ENCODE measurements at places on chromosomes 6 and 20.

GRCh38 chr6:162262466-162263196 is 464.9 kb downstream of the PRKN start:
- DNase-seq = no peak

GRCh38 chr6:119350952-119351372 is 1.4 kb upstream of the MAN1A1 start:
- no peak for DNase-seq

DNA sequence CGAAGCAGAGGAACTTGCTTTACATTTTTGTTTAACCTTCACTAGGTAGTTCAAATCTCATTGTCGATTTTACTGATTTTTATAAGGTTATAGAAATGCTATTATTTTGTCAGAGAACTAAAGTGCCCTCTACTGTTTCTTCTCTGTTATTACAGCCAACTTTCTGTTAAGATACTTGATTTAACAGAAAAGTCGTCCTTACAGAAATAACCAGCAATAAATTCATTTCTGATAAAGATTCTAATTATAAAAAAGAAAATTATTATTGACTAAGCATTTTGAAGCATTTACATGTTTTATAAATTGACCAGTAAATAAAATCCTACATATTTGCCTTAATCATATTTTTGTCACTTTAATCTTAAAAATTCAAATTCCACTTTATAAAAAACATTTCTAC is 60.8 kb downstream of the OGFRL1 start:
- DNase-seq = no peak

DNA sequence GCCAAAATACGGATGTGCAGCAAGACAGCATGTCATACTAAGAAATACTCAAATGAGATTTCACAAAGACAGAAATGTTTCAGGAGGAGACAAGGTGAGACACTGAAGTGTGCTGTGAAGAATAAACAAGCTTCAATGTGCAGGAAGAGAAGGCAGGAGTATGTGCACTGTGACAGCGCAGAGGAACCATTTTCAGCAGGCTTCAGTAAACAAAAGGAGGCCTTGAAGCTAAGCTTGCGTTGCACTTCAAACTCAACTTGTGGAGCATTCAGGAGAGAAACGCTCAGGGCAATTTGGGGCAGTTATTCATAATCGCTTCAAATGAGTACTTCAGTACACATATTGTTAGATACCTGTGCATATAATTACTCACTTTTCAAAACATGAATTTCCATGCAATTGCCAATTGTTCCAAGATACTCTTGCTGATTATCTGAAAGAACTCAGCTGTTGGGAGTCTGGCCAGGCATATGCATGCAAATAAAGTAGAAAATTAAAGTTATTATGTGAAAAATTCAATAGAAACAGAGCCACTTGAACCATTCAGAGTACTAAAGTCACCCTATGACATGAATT is 234.2 kb upstream of the OPRM1 start:
- DNase-seq = no peak

GRCh38 chr6:26273673-26274588 is 91.1 kb upstream of the BTN3A2 start:
- no peak for DNase-seq

GRCh38 chr6:160085226-160085625 is 36.4 kb upstream of the SLC22A1 start:
- DNase-seq = no peak

GRCh38 chr6:160050022-160050421 is 71.6 kb upstream of the SLC22A1 start:
- DNase-seq = no peak

DNA sequence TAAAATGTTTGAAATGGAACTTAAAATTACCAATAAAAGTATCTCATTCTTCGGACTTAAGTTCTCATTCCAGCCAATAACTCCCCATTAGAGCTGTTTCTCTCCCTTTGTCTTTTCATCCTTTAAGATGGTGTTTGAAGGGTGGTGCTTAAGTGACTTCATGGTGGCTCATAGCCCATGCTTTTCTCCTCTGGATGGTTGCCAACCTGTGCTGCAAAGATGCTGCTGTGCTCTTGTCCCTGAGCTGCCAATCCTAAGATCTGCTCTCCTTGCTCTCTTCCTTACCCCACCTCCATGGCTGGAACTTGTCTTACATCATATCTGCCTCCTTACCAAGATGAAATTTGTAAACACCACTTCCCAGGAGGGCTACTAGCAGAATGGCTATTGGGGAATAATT is 31.6 kb upstream of the PNRC1 start:
- no peak for DNase-seq

DNA sequence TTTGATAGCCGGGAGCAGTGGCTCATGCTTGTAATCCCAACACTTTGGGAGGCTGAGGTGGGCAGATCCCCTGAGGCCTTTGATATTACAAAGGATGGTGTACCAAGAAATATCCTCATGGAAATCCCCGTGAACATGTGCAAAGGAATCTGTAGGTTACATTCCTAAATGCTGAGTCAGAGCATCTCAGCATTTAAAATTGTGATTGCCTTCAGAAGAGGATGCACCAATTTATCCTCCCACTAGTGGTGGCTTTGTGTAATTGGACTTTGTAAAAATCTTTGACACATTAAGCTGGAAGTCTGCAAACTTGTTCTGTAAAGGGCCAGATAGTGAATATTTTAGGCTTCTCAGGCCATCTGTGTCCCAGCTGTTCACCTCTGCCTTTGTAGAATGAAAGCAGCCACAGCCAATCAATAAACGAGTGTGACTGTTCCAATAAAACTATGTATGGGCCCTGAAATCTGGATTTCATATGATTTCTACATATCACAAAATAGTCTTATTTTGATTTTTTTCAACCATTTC is 11.8 kb downstream of the TMEM14B start:
- no peak for DNase-seq

- DNase-seq = peak; percentile 42
Observed at GRCh38 chr20:2751878-2752566, 48.4 kb downstream of the CPXM1 start.

DNA sequence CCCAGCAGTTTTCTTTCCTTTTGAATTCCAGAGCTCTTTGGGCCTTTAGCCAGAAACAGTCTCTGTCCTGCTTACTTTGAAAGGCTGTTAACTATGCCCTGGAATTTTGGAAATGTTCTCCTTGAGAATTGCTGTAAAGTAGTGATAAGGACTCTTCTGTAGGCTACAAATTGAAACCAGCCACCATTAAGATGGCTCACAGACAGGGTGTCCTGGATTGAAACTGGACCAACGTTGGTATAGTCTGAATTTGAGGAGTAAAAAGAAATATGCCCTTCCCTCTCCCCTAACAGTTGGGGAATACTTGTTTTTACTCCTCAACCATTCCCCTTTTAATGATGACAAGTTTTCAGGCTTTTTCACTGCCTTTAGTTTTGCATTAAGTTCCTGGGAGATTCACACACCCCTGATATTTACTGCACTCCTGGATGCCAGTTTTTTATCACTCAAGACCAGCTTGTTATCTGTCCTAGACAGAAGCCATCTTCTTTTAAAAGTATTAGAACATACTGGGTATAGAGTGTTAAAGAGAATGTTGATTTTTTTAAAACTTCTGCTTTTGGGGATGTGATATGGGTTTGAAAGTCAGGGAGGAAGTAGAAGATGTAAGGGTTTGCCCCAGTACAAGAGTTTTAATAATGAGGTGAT is 21.9 kb downstream of the TOP1 start:
- DNase-seq = no peak

DNA sequence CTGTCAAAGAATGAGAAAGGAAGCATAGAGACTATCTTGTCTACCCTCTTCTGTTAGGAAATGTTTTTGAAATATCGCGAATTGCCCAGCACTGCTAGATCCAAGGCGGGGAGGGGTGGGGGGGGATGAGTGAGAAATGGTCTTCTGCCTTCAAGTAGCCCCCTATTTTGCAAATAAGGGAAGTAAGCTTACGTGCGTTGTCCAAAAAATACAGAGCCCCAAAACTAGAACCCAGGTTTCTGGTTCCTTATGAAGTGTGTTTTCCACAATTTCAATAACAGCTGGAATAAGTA is 923 bp upstream of the ILRUN start:
- DNase-seq = no peak

DNA sequence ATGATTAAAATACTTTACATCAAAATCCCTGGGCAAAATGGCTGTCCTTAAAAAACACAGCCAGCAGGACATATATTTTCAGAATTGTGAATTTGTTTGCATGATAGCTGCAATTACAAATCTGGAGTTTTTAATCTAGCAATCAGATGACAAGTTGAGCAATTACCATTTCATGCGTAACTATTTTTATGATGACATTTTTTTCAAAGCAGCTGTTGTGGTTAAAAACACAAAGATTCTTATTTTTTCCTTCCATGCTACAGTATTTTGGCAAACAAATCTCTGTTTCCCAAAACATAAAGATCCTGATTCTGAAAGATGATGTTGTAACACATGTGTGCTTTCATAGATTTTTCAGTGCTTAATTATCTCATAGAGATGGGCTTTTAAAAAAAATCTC is 90.2 kb downstream of the PHACTR1 start:
- DNase-seq = no peak

DNA sequence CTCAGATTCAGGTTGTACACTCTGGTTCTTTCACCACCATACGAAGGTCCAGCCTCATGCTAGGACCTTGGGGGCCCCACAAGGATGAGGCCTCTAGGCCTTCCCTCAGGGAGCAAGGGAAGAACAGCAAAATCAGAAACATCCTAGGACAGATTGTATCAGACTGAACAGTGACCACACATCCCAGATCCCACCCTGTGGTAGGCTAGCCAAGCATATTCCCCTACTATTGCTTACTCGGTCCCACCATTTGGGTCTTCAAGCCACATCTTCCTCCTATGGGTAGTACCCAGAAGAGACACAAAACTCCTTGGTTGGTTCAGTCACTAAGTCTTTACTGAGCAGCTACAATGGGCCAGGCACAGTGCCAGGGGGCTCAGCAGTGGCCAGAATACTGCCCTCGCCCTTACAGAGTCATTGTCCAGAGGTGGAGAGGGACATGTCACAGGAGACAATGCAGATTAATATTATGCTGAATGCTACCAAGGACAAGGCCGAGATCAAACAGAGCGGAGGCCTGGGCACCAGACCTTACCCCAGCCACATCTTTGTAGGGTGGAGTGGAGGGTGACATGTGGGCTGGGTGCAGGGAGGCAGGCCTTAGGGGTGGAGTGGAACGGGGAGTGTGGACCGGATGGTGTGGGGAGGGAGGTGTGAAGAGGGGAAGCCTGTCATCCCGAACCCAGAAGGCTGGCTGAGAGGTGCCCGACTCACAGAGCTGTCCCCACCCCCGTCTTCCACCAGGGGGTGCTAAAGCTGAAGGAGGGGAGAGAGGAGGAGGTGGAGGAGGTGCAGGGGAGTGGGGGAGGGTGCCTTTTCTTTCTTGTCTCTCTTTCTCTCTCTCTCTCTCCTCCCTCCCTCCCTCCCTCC is 6.8 kb upstream of the MAPK13 start:
- peak; percentile 74 for DNase-seq

- DNase-seq = no peak
Observed at GRCh38 chr6:15350386-15351083, 104.7 kb downstream of the JARID2 start.

- DNase-seq = no peak
Observed at GRCh38 chr6:136439514-136440190, 110.6 kb downstream of the MAP7 start.

- no peak for DNase-seq
Observed at GRCh38 chr6:89392823-89393222, 19.2 kb downstream of the RRAGD start.

DNA sequence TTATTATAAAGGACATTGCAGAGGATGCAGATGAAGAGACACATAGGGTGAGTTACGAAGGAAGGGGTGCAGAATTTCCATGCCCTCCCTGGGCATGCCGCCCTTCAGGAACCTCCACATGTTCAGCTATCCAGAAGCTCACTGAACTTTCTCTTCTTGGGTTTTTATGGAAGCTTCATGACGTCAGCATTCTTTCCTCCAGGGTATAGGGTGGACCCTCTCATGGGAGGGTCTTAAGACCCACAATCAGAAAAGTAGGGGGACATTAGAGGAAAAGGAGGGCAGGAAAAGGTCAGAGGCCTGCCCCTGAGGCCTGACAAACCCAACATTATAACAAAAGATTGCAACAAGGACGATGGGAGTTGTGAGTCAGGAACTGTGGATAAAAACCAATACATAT is 14.6 kb upstream of the DCBLD1 start:
- DNase-seq = no peak

- no peak for DNase-seq
Observed at GRCh38 chr6:110652520-110652919, 162.7 kb downstream of the CDK19 start.

DNA sequence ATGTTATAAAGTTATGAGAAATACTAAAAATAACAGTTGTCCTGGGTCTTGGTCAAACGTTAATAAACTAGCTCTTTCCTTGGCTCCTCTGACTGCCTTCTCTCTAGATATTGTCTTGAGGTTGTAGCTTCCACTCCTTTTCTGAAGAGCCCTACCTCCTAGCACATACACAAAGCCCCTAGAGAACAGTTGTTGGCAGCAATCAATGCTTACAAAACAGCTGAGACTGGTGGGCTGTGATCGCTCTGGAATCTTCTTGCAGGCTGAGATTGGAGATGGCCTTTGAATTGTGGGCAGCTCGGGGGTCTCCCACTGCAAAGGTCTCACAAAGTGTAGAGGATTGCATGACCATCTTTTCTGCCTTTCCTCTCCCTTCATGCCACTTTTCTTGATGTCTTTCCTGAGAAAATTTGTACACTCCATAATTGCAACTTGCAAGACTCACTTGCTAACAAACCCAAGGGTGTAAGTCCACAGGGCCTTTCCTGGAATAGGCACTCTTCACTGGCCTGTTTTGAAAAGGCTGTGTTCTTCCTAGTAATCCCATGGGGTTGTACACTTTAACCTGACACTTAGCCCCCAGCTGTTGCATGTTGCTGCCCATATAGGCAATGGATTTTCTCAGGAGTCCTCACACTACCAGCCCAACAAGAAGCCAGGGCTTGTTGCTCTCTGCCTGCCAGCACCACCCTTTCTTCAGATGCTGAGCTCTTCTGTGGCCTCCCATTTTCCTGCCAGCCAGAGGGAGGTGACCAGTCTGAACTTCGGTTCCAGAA is 99.9 kb downstream of the TCP11 start:
- DNase-seq = peak; percentile 25

DNA sequence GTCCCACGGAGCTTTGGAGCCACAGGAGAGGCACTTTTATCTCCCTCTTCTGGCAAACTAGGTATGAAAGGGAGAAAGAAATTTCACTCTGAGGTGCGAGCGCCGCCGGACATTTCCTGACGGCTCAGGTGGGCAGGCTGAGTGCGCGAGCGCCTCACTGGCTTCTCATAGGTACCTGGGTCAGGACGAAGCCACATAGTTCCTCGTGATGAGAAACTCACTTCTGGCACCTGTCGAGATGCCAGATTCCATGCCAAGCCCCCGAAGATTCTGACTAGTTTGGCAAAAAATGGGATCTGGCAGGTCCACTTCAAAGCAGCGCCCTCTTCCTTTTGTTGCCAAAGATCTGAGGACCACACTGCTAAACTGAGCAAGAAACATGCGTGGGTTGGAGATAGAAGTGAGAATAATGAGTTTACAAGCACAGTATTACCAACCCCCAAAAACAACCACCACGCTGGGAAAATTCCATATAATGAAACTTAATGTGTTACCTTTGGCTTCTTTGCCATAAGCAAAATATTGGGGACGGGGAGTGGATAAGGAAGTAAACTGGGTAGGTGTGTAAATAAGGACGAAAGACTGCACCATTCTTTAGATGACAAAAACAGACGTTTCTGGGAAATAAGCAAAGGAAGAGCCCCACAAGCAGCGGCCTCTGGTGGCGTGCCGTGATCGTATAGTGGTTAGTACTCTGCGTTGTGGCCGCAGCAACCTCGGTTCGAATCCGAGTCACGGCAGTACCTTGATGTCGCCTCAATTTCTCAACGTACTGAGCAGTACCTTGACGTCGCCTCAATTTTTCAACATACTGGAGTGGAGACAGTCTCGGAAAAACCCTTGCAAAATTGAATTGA is 89.8 kb upstream of the PRSS16 start:
- peak; percentile 70 for DNase-seq

GRCh38 chr6:42394881-42395620 is 56.7 kb downstream of the TRERF1 start:
- DNase-seq = no peak

All from left hindlimb (tissue), 1 donor.